ENCODE measurements at places on chromosomes 6 and 20.
A peak's percentile ranks its signal among the peaks of the same experiment; 100 is the strongest.

GRCh38 chr6:21836772-21837425 is 243.3 kb downstream of the SOX4 start:
- DNase-seq, result no peak

DNA sequence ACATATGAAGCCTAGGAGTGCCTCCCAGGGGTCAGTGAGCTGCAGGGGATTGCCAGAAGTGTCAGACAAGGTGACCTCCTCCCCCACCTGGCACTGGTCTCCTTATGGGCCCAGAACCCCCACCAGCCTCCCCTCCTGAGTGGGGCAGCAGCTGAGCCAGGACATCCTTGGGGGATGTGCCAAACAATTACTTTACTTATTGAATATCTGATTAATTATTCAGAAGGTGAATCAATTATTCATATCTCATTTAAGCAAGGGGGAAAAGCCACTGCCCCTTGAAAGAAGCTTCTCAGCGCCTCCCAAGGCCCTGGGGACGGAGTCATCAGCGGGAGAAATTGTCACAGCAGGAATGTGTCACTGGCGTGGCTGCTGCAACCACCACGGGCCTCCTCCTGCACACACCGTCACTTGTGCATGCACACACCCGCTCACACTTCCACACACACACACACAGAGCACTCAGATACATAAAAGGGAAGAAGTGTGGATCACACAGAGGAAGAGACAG is 123.4 kb upstream of the MAFB start:
- no peak for DNase-seq

DNA sequence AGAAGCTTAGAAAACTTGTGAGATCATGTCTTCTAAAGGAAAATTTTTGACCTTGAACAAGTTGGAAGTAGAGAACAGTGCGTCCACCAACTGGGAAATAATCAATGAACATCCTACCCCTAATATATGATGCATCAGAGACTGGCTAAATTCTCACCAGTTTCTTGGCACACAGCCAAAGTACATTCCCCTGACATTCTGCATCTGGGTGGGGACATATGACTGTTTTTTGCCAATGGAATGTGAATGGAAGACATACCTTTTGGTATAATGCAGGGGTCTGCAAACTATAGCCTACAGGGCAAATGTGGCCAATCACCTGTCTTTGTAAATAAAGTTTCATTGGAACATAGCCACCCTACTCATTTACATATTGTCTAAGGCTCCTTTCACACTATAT is 84.7 kb downstream of the HAO1 start:
- DNase-seq, result no peak

- no peak for DNase-seq
These were observed 1035.3 kb upstream of the GJE1 start for GRCh38 chr6:141097471-141097870.

GRCh38 chr20:21820688-21821087 is 115.2 kb downstream of the PAX1 start:
- DNase-seq, result no peak

DNA sequence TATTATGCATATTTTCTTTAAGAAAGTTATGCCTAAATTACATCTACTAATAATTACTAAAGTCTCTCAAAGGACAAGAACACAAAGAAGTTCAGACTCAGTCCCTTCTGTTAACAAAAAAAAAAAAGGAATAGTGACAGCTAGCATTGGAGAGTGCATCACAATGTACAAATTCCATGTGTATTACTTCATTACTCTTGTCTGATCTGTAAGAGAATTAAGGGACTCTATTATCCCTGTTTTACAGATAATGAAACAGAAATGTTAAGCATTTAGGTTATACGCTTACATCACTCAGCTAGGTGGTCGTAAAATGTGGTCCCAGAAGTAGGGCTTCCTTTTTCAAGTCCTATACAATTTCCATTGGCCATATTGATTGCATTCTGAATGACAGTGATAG is 17.2 kb upstream of the VNN1 start:
- DNase-seq, result no peak

DNA sequence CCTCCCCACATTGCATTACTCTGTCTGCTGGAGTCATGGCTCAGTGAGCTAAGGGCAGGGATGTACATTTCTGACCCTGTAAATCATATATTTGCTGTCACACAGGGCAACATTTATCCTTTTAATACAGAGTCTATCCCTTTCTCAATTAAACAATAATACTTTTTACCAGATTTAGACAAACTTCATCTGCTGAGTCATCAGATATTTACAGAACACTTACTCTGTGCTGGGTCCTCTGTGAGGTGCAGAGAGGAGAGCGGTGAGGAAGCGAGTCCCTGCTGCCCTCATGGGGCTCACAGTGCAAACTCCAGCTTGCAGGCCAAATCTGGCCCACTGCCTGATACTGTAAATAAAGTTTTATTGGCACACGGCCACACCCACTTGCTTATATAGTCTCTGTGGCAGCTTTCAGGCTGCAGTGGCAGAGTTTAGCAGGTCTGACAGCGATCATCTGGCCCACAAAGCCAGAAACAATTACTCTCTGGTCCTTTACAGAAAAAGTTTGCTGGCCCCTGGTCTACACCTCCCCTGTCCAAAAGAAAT is 144.5 kb downstream of the CDH26 start:
- no peak for DNase-seq

DNA sequence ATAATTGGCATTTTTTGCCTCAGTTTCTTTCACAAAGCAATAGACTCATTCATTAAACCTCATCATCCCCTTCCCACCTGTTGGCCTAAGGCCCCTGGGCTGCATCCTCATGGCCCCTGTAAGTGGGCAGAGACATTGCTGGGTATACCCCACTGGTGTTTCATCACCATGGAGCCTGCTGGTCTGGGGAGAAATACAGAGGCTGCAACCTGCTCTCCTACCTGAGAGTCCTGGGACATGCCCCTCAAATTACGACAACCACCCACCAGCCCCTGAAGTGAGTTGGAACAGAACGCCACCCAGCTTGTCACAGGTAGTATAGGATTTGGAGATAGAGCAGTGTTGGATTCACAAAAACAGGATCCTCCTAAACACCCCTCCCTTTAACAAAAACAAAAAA is 190.8 kb downstream of the ANKRD60 start:
- no peak for DNase-seq

GRCh38 chr20:44253528-44253927 is 6.4 kb downstream of the GDAP1L1 start:
- no peak for DNase-seq

DNA sequence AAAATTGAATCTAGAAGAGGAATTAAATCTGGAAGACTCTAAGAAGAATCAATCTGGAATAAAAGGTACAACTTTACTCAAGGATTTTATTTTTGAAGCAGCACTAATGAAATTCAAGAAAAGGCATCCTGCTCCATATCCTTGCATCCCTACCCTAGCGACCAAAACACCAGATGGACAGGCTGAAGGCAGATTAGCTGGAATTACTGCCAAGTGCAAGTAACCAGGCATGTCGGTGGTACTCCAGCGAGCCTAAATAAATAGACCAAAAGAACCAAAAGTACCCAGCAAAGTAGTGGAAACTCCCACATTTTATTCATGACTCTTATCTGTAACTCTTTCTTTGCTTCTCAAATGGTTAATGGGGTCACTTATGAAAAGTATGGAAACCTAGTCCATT is 21.0 kb downstream of the OPRM1 start:
- no peak for DNase-seq

GRCh38 chr6:168828800-168829199 is 387.8 kb downstream of the SMOC2 start:
- DNase-seq, result no peak

DNA sequence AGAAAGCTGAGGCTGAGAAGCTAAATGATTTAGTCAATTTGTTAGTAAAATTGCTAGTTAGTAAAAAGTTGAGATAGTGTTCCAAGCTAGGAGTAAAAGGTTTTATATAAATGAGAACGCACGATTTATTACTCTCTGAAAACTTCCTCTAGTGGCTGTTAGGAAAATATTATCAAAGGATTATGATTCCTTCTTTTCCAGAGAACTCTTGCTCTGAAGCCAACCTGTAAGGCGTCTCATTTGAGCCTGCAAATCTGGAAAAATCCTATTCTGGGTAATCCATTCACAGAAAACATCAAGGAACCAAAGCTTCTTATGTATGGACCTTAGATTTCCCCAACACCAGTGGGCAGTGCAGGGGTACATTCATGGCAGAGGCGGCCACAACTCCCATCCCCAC is 252.7 kb downstream of the SOD2 start:
- no peak for DNase-seq

DNA sequence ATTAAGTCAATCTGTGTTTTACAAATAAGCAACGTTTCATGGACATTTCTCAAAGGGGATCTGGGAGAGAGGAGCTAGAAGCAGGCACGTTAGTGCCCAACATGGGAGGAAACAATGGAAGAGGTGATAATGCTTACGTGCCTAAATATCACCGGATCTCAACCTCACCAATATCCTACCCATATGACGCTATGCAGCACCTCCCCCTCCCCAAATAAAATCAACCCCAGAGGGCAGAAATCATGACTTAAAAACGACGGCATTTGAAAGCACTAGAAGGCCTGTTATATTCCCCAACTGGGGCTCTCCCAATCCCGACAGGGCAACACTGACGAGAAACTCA is 425 bp downstream of the HBS1L start:
- no peak for DNase-seq

DNA sequence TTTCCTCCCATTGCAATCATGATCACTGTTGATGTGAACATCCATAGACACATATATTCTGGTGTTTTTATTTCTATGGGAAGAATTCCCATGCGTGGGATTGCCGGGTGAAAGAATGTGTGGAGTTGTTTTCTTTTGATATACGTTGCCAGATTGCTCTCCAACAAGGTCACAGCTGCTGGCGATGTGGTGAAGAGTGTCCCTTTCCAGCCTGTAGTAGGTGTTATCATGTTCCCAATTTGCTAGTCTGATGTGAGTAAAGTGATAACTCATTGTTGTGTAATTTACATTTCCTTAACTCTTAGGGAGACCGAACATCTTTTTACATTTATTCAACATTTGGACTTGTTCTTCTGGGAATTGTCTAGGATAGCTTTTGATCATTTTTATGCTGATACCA is 14.5 kb upstream of the ELMO2 start:
- no peak for DNase-seq

GRCh38 chr6:43175676-43176422 is 4.8 kb downstream of the SRF start:
- DNase-seq, result no peak

GRCh38 chr6:21595285-21596144 is 2.0 kb downstream of the SOX4 start:
- peak; percentile 63 for DNase-seq

- DNase-seq, result no peak
These were observed 49.9 kb downstream of the GFRAL start for GRCh38 chr6:55377150-55377549.

GRCh38 chr6:63816982-63817436 is 181.4 kb downstream of the PHF3 start:
- DNase-seq, result no peak

- no peak for DNase-seq
These were observed 366.5 kb downstream of the QKI start for GRCh38 chr6:163780994-163781393.

- no peak for DNase-seq
These were observed 224.8 kb upstream of the CDH4 start for GRCh38 chr20:61027218-61027617.

DNA sequence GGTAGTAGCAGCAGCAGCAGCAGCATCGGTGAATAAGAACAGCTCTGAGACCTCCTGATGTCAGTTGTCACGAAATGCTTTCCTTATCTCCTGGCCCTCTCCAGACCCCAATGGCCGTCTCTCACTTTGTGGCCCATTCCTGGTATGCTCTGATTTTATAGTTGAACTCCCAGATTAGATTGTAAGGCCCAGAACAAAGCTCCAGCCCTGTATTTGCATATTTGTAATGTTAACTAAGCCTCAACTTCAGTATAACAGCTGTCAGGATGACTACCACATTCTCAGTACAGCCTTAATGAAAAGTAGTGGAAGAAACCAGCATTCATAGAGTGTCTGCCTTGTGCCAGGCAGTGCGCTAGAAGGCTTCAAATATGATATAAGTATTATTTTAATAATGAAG is 180.9 kb downstream of the SASH1 start:
- no peak for DNase-seq

GRCh38 chr20:59580146-59580946 is 24.0 kb upstream of the PHACTR3 start:
- no peak for DNase-seq

- DNase-seq, result no peak
These were observed 30.1 kb upstream of the FAM83D start for GRCh38 chr20:38896009-38896594.

- no peak for DNase-seq
These were observed 152.3 kb downstream of the ALDH8A1 start for GRCh38 chr6:134797400-134798113.

- peak; percentile 89 for DNase-seq
These were observed 824 bp downstream of the MPC1 start for GRCh38 chr6:166381733-166382499.

- DNase-seq, result no peak
These were observed 26.4 kb upstream of the MROH8 start for GRCh38 chr20:37205794-37206193.
